ENCODE measurements at places on chromosomes 13 and 19.

GRCh38 chr19:676339-677105 is at the start of gene FSTL3:
Gene FSTL3, plus strand, starts transcription at chr19:676392. Its CDS starts 32 bp downstream, at chr19:676424.
- no peak for DNase-seq

DNA sequence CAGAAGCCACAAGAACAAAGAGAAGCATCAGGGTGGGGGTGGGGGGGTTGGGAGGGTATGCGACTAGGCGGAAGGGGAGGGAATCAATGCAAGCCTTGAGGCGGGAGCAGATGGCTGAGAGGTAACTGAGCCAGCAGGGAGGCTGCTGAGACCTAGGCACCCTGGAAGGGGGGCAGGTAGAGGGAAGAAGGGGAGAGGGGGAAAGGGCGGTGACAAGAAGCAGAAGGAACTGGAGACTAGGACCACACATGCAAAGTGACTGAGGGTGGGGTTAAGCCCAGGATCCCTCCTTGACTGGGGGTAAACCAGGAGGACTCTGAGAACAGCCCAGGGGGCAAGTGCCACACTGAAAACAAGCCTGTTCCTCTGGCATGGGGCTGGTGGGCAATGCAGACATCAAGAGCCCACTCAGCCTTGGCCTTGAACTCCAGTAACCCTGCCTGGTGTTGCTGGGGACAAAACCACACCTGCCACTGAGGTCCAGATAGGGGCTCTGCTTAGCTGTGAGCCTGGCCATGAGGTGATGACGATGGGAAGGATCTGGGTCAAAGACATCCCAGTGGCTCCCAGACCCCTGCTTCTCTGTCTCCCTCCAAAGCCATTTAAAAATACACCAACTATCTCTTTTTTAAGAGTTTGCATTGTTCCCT is 20.3 kb downstream of the OPA3 start:
- DNase-seq, result no peak

DNA sequence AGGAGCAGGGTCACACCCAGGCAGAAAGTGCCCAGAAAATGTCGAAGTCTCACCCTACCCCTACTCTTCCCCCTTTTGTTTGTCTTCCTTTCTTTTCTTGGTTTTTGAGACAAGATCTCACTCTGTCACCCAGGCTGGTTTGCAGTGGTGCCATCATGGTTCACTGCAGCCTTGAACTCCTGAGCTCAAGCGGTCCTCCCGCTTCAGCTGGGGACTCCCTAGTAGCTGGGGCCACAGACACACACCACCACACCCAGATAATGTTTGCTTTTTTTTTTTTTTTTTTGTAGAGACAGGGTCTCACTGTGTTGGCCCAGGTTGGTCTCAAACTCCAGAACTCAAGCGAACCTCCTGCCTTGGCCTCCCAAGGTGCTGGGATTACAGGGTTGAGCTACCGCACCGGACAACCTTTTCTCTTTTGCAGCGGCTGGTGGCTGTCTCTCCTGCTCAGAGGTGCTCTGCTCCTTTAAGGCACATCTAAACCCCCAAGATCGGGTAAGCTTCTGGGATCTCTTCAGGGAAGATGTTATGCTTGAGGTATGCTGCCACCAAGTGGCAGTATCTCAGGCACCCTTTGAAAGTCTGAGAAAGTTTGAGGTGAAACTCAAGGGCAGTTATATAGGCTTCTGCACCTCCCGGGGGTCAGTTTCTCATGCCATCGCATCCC is 22.4 kb upstream of the EBI3 start:
- peak; percentile 49 for DNase-seq

GRCh38 chr19:31263328-31263727 is 85.9 kb downstream of the TSHZ3 start:
- no peak for DNase-seq

DNA sequence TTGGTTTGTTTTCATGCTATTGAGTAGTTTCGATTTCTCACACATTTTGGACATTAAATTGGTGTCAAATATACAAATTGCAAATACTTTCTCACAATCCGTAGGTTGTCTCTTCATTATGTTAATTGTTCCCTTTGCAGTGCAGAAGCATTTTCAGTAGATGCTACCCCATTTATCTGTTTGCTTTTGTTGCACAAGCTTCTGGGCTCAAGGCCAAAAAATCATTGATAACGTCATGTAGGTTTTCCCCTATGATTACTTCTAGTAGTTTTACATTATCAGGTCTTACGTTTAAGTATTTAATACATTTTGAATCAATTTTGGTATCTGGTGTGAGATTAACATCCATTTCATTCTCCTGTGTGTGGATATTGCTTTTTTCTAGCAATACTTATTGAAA is 14.0 kb upstream of the ZNF347 start:
- DNase-seq, result no peak

DNA sequence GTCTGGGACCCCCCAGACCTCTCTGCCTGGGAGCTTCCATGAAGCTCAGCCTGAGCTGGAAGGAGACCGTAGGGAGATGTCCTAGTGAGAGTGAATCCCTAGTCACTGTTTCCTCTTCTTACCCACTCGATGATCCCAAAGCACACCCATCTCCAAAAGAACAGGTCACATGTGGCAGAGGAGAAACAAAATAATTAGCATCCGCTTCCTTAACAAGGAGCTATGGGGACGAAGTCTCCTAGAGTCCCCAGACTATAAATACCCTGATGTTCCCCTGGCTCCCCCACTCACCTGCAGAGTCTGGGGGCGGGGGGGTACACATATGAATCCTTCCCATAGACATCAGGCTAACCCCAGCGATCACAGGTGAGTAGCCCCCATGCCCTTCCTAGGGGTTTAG is at the start of gene OR1I1:
Gene OR1I1 (plus strand): TSS at position 301 of the 400 bp plus-strand sequence. CDS start 4,855 bp downstream, outside the sequence.
- DNase-seq, result no peak

DNA sequence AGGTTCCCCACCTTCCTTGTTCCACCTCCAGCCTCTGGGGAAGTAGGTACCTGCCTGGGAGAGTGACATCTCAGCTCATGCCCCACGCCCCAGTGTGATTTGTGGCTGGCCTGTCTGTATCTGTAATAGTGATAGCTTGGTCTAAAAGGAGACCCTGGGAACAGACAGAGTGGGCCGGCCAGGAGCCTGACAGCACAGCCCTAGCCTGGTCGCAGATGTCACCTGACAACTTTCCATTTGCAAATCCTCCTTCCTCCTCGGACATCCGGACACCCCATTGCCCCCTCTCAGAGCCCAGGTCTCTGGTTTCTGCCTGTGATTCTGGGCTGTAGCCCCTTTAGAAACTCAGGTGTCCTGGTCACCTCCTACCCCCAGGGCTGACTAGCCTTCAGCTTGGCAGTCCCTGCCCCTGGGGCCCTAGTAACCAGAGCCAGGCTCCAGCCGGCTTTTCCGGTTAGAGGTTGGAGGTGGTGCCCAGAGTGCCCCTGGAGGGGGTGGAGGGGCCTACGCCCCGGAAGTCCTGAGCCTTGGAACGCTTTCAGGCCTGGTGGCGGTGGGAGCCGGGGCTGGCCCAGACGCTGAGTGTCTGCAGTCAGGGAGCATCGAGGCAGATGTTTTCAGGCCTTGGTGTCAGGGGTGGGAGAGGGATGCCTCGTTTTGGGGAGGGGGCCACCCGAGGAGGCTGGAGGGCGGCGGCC is 6.5 kb downstream of the LRRC8E start:
- peak; percentile 82 for DNase-seq

- DNase-seq, result no peak
Measured at GRCh38 chr13:36919171-36919832, 736 bp downstream of the SMAD9 start.

DNA sequence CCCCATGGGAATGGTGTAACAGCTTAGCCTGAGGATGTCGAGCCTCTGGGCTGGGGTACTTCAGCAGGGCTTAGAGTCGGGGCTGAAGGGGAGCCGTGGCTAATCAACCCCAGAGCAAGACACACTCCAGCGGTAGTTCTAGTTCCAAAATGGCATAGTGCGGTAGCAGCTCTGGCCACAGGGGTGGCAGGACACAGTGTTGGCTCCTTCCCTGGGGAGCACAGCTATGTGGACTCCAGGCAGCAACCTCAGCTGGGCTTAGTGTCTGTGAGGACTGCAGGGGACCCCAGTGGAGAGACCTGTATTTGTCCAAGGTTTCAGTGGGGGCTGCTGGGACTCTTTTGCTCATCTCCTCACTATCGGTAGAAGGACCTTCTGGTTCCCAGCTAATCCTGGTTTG is 70.8 kb upstream of the PCDH20 start:
- no peak for DNase-seq

GRCh38 chr13:49625392-49626079 is 2.8 kb upstream of the ARL11 start:
- peak; percentile 64 for DNase-seq

DNA sequence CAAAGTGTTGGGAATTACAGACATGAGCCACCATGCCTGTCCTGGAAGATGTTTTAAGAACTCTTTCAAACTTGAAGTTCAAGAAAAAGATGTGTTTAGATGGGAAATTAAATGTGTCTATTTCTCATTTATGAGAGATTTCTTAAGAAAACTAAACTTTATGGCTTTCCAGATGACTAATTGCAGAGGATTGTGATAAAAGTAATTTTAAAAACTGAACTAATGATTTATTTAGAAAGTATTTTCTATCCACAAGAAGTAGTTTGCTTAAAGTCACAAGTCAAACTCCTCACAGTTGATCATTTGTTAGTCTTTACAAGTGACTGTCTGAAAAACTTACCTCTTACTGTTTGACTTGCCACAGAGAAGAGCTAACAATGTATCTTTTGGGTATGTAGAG is 89.6 kb upstream of the SPRY2 start:
- DNase-seq, result no peak

DNA sequence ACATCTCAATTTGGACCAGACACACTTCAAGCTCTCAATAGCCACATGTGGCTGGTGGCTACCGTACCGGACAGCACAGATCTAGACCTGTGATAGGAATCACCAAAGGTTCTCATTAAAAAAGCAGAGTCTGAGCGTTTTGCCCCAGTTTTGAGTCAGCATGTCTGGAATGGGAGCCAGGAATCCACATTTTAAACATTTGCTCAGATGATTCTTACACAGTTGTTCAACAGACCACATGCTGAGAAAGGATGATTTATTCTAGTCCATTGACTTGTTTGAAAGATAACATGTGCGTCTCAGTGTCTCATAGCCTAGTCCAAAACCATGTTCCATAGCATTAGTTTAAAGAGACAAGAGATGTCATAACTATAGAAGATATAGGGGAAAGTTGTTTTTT is 53.4 kb downstream of the FLT3 start:
- DNase-seq, result no peak

DNA sequence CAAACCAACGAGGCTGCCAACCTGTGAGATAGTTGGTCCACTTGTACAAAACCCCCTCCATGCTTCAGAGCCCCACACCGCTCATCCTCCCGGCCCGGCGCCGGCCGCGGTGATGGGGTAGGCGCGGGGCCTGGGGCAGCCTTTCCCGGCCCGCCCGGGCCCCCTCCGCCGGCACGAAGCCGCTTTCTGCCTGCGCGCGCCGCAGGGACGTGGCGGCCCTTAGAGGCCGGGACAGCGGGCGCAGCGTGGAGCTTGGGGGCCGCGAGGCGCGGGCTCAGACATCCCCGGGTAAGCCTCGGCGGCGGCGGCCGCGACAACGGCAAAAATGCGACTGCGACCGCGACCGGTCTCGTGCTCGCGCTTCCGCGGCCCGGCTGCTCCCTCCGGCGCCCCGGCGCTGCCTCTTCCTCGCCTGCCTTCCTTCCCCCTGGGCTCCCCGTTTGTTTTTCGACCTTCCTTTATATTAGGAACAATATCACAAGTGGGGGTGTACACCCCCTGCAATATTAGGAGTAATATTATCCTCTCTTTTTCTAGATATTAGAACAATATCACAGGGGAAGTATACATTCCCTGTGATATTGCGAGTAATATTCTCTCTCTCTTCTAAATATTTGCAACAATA is 53.9 kb upstream of the CEACAM21 start:
- no peak for DNase-seq

DNA sequence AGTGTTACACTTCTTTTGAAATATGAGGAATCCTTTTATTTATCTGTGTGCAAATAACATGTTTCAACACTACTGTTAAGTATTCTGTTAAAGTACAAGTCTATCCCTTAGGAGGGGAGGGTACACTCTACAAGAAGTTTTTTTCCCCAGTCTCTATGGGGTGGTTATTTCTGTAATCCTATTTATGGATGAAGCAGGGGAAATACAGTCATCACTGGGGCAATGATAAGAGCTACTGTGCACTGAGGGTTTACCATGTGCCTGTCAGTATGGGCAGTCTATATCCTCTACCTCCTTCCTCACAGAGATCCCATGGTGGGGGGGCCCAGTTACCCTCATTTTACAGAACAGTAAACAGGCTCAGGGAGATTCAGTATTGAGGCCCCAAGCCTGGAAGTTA is 16.6 kb upstream of the TRIM13 start:
- DNase-seq, result no peak

- no peak for DNase-seq
Measured at GRCh38 chr13:51729866-51730553, 74.0 kb downstream of the DHRS12 start.

GRCh38 chr19:33085570-33086128 is 4.7 kb downstream of the GPATCH1 start:
- DNase-seq, result no peak

GRCh38 chr19:17214508-17215126 is 540 bp upstream of the USE1 start:
- peak; percentile 21 for DNase-seq

DNA sequence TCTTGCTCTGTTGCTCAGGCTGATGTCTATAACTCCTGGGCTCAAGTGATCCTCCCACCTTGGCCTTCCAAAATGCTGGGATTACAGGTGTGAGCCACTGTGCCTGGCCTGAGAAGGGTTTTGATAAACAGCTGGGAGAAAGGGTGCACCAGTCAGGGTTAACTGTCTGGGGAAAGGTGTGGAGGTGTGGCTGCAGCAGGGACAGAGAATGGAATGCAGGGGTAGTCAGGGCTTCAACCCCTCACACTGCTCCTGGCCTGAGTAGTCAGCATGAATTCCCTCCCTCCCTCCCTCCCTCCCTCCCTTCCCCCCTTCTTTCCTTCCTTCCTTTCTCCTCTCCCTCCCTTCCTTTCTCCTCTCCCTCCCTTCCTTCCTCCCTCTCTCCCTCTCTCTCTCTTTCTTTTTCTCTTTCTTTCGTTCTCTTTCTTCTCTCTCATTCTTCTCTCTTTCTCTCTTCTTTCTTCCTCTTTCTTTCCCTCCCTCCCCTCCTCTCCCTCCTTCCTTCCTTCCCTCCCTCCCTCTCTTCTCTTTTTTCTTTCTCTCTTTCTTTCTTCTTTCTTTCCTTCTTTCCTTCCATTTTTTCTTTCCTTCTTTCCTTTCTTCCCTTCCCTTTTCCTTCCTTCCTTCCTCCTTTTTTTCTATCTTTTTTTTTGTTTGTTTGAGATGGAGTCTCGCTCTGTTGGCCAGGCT is 16.0 kb downstream of the MYO1F start:
- DNase-seq, result no peak

GRCh38 chr13:111129465-111130115 is 14.5 kb downstream of the ARHGEF7 start:
- no peak for DNase-seq

DNA sequence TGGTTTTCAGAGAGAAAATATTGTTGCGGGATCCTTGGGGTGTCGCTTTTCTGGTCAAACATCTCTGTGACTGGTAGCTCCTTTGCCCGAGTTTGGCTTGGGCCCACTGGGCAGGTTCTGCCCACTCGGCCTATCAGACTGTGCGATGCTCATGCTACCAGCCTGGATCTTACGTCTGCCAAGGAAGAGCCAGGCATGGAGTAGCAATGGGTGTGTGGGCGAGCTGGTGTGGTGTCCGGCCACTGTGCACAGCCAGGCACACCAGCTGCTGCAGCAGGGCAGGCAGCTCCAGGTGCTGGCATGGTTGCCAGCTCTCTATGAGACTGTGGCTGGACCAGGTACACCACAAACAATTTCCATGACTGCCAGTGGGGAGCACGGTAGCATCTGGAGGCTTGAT is 1351.8 kb upstream of the PCDH20 start:
- DNase-seq, result no peak

GRCh38 chr13:58495668-58496067 is 864.1 kb downstream of the PCDH17 start:
- no peak for DNase-seq
